ENCODE measurements at places on chromosomes 4 and X. TPM values are rescaled to one million over a fixed set of nuclear protein-coding genes. Genes with fewer than 3 reads are reported as not detected.

Gene GLOD5
- not detected for total RNA-seq

Gene FRAS1
- 5.0 TPM for total RNA-seq

Gene CYLC1
- not detected for total RNA-seq

Gene RPA4
- total RNA-seq, result 0.71 TPM

Gene S100G
- not detected for total RNA-seq

Gene TLR2
- total RNA-seq, result 0.28 TPM

Measured in smooth muscle cell of bladder (primary cell).